Fibroblast of the conjunctiva (primary cell): ENCODE measurements at places on chromosomes 1 and 21.
A peak's percentile ranks its signal among the peaks of the same experiment; 100 is the strongest.

DNA sequence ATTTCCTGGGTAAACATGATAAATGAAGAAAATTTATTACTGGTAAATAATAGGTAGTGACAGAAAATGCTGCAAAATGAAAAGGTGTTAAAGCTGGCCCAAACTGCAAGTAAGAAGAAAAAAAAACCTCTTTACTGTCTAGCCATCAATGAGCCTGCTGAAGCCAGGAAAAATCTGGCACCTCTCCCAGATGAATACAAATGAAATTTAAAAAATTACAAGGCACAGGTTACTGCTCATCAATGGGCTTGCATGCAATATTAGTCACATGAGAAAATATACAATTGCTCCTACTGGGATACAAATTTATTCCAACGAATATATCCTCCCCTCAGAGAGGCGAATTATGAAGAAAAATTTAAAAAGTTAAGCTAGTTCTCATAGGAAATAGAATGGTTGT lies 1422.5 kb downstream of the KCNT2 start:
- DNase-seq: no peak

DNA sequence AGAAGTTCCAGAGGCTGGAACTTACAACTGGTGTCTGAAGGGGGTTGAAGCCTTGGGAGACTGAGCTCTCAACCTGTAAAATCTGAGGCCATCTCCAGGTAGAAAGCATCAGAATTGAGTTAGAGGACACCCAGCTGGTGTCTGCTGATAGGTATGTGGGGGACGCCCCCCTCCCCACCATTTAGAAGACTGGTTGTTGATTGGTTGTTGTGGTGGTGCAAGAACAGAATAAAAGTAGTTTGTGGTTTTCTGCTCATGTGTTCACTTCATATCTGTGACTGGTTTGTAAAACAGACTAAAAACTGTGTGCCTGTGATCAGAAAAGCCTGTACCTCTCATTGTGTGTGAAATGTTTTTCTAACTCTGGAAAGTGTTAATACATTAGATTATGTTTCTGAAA lies 33.2 kb upstream of the PDE4B start:
- DNase-seq: no peak

GRCh38 chr1:156676820-156677615 lies at the start of gene NES:
TSS of gene NES (minus strand) at chr1:156677407. CDS start at chr1:156677264, 143 bp downstream.
- no peak for DNase-seq

DNA sequence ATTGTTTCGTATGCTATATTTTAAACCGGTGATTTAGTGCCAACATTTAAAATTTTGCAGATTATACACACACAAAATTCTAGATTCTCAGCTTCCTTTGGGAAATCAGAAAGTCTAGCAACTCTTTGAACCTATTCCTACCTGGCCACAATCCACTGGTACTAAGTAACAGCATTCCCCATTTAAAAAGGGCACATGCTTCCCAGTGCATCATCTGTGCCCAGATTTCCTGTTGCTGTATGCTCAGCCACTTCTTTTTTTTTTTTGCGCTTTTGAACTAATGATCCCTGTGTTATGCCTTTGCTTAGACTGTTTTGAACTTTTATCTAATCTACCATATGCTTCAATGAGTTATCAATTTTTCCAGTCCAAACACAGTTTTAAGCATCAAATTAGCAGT lies 548.4 kb downstream of the PLPP3 start:
- no peak for DNase-seq

GRCh38 chr1:81435175-81435574 lies 365.6 kb upstream of the ADGRL2 start:
- no peak for DNase-seq

- DNase-seq: no peak
Observed at GRCh38 chr1:37807220-37807554, 403 bp upstream of the C1orf122 start.

GRCh38 chr1:7886405-7886745 lies 33.5 kb upstream of the UTS2 start:
- DNase-seq: no peak

DNA sequence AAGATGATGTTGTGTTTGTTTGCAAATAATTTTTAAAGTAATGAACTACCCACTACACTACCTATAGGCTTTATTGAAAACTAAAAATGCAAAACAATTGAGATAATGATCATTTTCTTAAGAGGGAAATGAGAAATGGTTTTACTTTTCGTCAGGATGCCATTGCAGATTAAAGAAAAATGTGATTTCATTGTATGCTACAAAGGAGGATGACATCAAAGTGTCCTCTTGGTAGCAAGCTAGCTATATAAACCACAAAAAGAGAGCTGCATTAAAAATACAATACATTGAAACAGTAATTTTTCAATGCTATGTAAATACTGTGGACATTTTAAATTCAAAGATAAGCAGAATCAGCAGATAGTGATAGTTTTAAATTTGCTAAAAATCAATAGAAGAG lies 87.5 kb upstream of the DPYD start:
- no peak for DNase-seq

DNA sequence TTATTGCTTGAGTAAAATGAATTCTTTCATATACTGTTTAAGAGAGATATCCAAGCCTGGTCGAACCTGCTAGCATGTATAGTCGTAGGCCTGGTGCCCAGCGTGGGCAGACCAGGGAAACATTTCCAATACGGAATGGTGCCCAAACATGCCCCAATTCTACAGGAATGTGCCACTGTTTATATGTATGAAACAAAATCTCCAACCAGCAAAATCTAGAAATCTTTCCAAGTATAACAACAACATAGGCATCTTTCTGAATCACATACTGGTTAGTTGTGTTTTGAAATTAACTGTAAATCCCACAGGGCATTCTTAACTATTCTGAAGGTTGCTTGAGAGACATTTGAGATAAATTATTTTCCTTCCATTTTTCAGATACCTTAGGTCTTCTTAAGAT lies 17.0 kb upstream of the ABCD3 start:
- DNase-seq: no peak

DNA sequence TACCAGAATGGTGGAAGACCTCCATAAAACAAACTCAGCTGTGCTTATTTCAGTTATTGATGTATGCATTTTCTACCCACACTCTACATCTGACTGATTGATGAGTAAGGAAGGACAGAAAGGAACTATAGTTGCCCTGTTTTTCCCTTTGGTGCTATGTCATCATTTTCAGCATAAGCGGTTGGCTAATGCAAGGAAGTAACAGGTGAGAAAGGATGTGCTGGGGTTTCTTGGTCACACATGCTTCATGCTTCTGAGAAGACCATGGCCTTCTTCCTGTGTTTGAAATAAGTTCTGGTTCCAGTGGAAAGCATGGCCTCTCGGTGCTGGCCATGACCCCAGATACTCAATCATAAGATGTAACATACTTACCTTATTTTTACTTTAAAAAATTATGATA lies 541.2 kb downstream of the PTPRU start:
- no peak for DNase-seq

DNA sequence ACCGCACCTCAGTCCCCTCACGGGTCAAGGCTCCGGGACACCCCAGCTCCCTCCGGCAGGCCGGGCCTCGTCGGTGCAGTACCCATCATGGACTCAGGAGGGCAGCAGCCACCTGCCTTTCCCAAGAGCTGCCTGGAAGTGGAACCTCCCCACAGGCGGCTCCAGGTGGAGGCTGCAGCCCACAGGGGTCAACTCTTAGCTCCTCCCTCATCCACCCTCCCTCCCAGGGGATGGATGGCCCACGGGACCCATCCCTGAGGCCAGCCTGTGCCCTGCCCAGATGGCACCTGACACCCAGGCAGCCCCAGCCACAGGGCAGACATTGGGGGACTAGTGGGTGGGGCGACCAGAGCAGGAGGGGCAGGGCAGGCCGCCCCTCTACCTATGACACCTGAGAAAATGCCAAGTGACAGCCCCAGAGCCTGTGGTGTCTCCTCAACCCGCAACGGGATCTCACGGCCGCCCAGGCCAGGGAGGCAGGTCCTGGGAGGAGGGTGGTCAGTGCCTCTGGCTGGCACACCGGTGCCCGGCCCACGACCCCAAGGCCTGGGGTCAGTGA lies 1.2 kb upstream of the ARHGEF16 start:
- DNase-seq: peak; percentile 47

GRCh38 chr1:5751833-5752745 lies 240.1 kb downstream of the NPHP4 start:
- DNase-seq: no peak

DNA sequence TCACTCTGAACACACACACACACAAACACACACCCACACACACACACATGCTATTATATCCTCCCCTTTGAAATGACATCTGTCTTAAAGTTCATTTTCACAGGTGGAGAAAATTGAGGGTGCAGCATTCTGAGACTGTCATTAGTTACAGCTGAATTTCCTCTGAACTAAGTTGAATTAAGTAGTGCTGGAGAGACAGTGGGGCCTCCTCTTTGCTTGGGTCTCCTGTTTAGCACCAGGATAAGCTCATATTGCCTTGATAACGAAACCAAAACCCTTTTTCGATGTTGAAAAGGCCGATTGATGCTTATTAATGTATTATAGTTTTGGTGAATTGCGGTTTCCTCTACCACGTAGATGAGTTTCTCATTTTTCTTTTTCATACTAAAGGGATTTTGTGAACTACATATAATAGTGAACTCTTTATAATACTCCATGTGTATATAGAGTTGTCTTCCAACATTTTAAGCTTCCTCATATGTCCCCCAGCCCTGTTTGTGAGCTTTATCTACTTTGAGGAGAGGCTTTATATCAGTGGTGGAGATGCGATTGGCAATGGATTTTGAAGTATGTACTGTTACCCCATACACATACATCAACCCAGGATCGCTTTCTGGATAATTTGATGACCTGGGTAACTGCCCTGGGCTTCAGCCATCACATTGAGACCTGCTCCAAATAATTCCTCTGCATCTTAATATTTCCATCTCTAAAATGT lies 17.4 kb downstream of the DYNLT5 start:
- DNase-seq: no peak

- DNase-seq: no peak
Observed at GRCh38 chr1:55214212-55214933, 791 bp downstream of the USP24 start.

GRCh38 chr1:14593302-14593701 lies 5.2 kb upstream of the KAZN start:
- no peak for DNase-seq

DNA sequence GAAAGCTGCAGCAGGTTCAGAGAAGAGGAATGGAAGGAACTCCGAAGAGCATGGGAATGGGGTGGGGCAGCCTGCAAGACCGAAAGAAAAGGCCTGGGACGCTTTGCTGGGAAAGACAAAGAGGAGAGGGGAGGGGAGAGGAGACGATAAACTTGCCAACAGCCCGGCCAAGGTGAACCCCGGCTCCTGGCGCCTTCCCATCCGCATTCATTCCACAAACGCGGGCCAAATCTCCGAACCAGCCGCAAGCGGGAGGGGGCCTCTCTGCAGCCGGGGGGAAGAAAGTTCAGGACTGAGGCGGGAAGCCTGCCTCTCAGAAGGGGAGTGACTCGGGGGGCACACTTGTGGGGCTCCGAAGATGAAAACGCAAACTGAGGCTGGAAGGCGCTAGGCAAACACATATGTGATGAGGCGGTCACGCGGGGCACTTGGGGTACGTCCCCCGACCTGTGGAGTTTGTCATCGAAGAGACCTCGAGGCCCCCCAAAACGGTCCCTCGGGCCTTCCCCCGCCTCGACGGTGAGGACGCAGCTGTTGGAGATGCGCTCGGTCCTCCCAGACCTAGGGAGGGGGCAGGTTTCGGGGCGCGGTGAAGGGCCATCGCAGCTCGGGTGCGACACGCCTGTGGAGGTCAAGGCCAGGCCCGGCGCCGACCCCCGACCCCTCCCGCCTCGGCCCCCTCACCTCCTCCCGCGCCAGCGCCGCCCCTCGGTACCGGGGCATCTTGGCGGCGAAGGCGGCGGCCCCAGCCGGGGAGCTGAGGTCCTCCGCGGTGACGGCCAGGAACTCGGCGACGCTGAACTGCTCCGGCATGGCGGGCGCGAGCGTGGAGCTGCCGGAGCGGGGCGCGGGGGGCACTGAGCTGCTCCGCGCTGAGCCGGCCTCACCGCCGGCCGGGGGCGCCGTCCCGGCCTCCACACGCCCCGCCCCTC lies at the start of gene ASAP3:
ASAP3 (minus strand) TSS at position 859 of the 932 bp plus-strand sequence; CDS start at position 813, 46 bp downstream.
- peak; percentile 27 for DNase-seq

DNA sequence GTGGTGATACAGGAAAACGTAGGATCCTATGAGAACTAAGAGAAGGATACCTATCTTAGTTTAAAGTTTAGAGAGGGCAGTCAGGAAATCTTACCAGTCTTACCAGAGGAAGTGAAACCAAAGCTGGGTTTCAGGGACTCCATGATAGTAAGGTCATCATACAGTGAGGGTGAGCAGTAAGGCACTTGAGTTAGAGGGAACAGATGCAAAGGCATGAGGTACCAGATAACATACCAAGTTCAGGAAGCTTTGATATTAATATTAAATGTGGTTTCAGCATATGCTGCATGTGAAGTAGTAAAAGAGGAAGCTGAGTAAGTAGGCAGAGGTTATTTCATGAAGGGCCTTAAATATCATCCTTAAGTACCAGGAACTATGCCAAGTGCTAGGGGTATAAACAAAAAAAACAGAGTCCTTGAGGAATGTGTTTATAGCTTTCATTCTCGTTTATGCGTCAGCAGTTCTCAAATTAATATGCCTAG lies 16.9 kb downstream of the ATG4C start:
- DNase-seq: no peak

DNA sequence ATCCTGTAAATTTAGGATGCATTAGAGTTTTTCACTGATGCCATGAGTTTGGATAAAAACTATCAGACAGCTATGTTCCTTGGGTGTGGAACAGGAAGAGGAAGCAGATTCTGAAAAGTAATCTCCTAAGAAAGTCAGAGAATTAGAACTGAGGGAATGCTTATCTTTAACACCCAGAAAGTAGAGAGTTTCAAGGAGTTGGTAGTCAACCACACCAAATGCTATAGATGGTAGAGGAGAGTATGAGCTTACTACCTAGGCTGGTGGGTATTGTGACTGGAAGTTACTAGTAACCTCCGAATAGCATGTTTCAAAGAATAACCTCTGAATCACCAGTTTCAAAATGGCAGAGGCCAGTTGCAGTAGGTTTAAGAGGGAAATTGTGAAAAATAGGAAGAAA lies 288.0 kb downstream of the HMCN1 start:
- no peak for DNase-seq
